ENCODE measurements at places on chromosomes 7 and 10. TPM values are rescaled to one million over a fixed set of nuclear protein-coding genes. Genes with fewer than 3 reads are reported as not detected.
A peak's percentile ranks its signal among the peaks of the same experiment; 100 is the strongest.

Gene C10orf67
- total RNA-seq: 1.5 TPM

Gene OGDHL
- total RNA-seq: 11.2 TPM

DNA sequence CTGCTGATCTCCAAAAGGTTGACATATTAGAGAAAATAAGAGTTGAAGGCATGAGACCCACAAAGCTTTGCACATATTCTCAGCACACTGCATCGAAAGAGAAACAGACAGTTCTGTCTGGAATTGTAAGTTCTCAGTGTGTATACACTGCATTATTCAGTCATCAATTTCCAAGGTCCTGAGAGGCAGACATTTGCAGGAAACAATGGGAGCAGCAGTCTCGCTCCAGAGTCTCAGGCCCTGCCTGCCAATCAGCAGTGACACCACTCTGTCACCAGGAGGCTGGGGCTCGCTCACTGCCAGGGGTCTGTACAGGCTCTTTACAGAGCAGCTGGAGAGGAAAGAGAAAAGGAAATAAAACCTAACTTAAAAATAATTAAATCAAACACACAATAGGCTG is 36.3 kb downstream of the JAZF1 start:
- DNase-seq: no peak

GRCh38 chr7:52648872-52649271 is 386.6 kb upstream of the POM121L12 start:
- DNase-seq: no peak

Gene OR2A25
- total RNA-seq: not detected

DNA sequence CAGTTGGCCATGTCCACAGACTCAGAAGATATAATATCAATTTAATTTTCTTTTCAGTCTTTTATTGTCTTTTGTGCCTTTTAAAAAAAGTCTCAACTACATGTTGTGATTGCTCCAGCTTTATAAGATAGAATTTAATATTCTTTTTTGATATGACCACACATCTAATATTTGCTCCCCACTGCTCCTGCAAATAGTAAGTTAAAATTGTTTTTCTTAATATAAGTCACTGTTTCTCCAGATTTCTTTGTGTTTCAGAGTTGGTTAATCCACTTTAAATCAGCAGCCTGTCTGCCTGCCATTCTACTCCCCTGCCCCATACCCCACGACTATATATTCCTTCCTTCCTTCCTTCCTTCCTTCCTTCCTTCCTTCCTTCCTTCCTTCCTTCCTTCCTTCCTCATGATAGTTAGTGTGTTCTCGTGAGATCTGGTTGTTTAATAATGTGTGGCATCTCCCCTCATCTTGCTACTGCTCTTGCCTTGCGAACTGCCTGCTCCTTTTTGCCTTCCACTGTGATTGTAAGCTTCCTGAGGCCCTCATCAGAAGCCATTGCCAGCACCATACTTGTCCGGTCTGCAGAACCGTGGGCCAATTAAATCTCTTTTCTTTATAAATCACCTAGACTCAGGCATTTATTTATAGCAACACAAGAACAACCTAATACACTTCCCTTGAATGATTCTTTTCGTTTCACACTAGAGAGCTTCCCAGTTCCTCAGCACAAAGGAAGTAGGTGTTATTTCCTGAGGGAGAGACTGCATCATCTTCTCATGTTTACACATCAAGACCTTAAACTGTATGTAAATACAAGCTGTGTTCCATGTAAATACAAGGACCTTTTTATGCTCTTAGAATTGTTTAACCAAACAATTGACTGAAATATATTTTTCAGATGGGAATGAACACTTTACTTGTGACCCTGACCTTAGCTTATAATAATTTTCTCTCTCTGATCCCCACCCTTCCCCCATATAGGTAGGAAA is 24.5 kb downstream of the TAS2R16 start:
- DNase-seq: no peak

DNA sequence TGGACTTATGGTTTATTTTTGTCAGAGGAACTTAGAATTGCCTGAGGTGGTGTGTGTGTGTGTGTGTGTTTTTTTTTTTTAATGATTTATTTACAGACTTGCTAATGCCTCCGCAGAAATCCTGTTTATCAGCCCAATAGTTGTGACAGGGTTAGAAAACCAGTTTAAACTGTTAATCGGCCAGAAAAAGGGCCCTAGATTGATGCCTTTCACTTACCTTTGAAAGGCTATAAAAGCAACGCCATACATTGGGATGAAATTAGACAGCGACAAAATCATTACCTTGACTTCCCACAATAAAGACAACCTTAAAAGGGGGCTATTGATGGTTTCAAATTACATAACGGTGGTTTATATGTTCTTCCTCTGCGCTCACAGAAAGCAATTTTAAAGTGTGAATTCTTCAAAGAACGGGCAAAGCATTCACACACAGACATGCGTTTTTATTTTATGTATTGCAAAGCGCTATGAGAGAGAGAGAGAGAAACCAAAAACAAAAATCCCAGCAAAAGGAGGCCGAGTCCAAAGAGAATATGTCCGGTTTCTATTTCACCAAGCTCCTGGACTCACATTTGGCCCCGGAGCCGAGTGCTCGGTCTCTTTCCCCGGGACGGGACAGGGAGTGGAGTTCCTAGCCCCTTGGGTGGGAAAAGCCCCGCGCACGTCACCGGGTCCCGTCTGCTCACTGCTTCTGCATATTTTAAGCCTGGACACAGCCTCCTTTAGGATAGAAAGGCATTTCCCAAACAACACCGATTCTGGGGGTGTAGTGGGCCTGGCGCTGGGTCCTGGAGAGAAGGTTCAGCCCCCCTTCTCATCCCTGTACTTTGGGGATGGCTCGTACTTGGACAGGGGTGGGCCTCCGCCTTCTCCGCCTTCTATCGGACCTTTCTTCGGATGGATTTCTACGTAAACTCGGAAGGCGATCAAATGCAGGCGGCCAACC is 26.8 kb upstream of the VAX1 start:
- no peak for DNase-seq

- peak; percentile 89 for DNase-seq
These were observed 24.2 kb downstream of the TACR2 start for GRCh38 chr10:69392481-69393000.

- peak; percentile 69 for DNase-seq
These were observed 19.3 kb upstream of the ADAMTS14 start for GRCh38 chr10:70652761-70653657.

Gene GIMAP4
- 57.8 TPM for total RNA-seq

DNA sequence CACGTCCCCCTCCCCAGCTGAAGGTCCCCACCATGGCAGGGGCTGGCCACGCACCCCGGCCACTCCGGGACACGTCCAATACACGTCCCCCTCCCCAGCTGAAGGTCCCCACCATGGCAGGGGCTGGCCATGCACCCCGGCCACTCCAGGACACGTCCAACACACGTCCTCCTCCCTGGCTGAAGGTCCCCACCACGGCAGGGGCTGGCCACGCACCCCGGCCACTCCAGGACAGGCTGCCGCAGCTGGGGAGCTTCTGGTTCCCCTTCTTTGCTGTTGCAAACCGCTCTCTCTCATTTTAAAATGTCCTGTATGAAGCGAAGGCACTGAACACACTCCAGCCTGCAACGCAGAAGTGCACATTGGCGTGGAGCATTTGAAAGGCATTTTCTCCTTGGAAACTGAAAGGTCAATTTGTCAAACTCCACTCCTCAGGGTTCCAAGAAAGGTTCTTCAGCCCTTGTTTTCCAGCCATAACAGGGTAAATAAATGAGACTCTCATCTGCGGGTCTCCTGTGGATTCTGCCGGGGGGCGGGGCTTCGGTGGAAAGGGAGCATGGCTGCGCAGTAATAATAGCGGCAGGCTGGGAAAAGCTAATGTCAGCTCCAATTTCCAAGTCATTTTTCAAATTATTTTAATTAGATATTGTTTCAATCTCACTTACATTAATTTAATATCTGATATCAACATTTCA is 580.3 kb downstream of the DNAJB6 start:
- no peak for DNase-seq

Gene STAMBPL1
- total RNA-seq: 2.2 TPM

DNA sequence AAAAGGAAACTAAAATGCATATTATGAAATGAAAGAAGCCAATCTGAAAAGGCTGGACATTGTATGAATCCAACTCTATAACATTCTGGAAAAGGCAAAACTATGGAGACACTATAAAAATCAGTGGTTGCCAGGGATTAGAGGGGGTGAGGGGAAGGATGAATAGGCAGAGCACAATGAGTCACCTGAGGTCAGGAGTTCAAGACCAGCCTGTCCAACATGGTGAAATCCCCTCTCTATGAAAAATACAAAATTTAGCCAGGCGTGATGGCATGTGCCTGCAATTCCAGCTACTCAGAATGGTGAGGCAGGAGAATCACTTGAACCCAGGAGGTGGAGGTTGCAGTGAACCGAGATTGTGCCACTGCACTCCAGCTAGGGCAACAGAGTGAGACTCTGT is 324.8 kb upstream of the PHYHIPL start:
- no peak for DNase-seq

Gene FUOM
- total RNA-seq: 3.2 TPM

Gene CNPY1
- total RNA-seq: not detected

- DNase-seq: no peak
These were observed 42.7 kb downstream of the TMEM26 start for GRCh38 chr10:61410353-61411070.

- no peak for DNase-seq
These were observed 87.9 kb downstream of the VIPR2 start for GRCh38 chr7:159056737-159057136.

- DNase-seq: no peak
These were observed 42.1 kb downstream of the GSDME start for GRCh38 chr7:24715171-24715570.

Gene KLLN
- total RNA-seq: 0.23 TPM

DNA sequence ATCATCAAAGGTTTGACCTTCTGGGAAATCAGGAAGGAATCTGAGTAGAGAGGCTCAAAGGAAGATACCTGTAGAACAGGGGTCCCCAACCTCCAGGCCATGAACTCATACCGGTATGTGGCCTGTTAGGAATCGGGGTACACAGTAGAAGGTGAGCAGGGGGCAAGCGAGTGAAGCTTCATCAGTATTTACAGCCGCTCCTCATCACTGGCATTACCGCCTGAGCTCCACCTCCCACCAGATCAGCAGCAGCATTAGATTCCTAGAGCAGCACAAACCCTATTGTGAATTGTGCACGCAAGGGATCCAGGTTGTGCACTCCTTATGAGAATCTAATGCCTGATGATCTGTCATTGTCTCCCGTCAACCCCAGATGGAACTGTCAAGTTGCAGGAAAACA is 158.5 kb upstream of the CACNA2D1 start:
- DNase-seq: no peak

GRCh38 chr10:117936976-117937375 is 109.8 kb downstream of the RAB11FIP2 start:
- DNase-seq: no peak

- DNase-seq: no peak
These were observed 10.4 kb downstream of the PMPCB start for GRCh38 chr7:103307503-103308231.

- no peak for DNase-seq
These were observed 4.2 kb upstream of the LRGUK start for GRCh38 chr7:134122980-134123379.

Gene PMPCB
- total RNA-seq: 96.9 TPM

Gene COL28A1
- 2.9 TPM for total RNA-seq

Gene TMEM225B
- not detected for total RNA-seq

Gene LMOD2
- 2,841 TPM for total RNA-seq

Gene HOXA1
- total RNA-seq: not detected

- DNase-seq: no peak
These were observed 92.0 kb upstream of the LRRTM3 start for GRCh38 chr10:66833861-66834260.

- DNase-seq: no peak
These were observed 1.0 kb downstream of the ATE1 start for GRCh38 chr10:121926671-121927317.

DNA sequence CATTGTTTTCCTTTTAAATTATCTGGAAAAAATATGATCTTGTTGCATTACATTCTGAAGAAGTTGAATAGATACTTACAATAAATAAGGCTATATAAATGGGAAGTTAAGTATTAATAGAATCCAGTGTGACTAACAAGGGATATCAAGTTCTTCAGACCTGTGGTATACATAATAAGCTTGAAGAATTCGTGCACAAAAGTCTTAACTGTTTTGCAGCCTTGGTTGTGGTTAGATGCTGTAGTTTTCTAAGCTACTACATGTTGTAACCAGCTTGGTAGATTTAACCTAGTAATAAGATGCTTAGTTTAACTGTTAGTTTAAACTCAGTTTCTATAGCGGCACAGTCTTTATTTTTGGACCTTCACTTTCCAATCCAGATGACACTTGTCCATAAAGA is 106.2 kb upstream of the GLCCI1 start:
- no peak for DNase-seq

Gene TAS2R5
- total RNA-seq: not detected

Gene VWC2
- total RNA-seq: 5.2 TPM

GRCh38 chr10:2951235-2951835 is 116.0 kb upstream of the PFKP start:
- no peak for DNase-seq

DNA sequence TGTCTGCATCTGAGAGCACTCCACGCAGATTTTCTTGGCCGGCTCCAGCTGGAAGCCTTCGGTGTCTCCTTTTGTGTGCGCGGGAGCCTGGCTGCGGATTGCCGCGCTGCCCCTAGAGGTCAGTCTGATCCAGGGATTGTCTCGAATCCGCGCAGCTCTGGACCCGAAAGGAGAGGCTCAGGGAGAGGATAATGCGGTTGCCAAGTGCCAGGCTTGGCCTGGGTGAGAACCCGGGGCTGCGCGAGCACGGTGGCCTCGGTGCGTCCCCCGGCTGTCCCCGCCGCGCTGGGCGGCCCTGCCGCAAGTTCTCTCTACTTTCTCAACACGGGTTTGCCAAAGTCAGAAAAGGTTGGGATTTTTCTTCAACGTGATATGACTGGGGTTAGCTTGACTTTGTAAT is 140.9 kb downstream of the ADCYAP1R1 start:
- DNase-seq: peak; percentile 54

Gene TMEM236
- 0.34 TPM for total RNA-seq
